ENCODE measurements at places on chromosomes 3 and 15.

DNA sequence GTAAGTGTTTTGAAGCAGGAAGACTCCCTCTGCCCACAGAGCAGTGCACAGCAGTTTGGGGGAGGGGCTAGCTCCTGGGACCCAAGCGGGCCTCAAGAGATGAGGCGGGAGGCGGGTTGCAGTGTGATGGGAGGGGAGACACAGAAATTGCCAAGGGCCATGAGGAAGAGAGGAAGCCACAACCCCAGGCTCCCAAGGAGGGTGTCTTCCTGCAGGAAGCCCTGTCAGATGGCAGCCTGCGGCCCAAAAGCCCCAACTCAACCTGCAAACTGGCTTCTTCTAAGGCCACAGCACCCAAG lies 7.3 kb upstream of the ISLR2 start:
- DNase-seq: no peak

GRCh38 chr3:141898908-141899307 lies 22.5 kb downstream of the ATP1B3 start:
- no peak for DNase-seq

DNA sequence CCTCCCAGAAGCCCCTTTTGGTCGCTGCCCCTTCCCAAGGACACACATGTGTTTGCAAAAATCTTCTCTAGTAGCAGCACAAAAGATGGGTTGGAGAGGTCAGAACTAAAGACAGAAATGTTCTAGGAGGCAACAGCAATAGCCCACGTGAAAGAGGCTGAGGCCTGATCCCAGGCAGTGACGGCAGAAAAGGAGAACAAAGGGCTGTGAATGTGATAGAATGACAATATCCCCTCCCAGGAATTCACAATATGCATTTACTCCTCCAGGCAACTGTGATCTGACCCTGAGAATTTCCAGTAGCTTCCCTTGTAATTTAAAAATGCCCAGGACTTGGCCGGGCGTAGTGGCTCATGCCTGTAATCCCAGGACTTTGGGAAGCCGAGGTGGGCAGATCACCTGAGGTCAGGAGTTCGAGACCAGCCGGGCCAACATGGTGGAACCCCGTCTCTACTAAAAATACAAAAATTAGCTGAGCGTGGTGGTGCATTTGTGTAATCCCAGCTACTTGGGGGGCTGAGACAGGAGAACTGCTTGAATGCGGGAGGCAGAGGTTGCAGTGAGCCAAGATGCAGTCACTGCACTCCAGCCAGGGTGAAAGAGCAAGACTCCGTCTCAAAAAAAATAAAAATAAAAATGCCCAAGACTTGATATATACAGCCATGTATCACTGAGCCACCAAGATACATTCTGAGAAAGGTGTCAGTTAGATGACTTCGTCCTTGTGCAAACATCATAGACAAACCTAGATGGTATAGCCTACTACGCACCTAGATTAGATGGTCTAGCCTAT lies 43.6 kb upstream of the PIAS1 start:
- DNase-seq: no peak

DNA sequence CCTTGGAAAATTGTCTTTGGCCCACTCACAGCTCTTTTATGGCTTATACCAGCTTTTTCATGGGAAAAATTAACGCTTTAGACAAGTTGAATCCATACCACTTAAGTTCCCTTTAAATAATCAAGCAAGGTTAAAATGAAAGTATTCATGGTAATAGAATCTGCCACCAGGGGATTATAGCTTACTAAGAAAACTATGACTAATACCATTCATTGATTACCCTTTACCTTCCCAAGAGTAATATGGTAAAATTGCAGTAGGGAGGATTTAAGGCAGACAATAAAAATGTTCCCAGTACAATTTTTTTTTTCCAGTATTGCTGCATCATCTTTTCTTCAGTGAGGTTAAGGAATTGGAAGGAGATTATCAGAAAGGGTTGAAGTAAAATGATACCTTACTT lies 641.1 kb upstream of the NAALADL2 start:
- no peak for DNase-seq

DNA sequence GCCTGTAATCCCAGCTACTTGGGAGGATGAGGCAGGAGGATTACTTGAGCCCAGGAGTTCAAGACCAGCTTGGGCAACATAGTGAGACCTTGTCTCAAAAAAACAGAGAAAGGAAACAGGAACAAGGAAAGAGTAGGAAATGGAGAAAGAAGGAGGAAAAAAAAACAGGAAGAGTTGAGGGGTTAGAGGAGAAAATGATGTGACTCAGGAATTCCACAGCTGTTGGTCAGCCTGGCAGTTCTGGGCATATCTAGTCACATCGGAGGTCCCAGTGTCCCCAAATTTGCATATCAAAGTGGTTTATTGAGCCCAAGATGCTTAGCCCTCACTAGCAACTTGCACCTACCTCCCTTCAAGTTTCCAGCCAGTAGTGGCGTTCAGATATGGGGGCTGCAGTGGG lies 18.8 kb upstream of the JMJD7 start:
- DNase-seq: no peak

GRCh38 chr3:66047311-66048050 lies 8.8 kb upstream of the MAGI1 start:
- DNase-seq: no peak

DNA sequence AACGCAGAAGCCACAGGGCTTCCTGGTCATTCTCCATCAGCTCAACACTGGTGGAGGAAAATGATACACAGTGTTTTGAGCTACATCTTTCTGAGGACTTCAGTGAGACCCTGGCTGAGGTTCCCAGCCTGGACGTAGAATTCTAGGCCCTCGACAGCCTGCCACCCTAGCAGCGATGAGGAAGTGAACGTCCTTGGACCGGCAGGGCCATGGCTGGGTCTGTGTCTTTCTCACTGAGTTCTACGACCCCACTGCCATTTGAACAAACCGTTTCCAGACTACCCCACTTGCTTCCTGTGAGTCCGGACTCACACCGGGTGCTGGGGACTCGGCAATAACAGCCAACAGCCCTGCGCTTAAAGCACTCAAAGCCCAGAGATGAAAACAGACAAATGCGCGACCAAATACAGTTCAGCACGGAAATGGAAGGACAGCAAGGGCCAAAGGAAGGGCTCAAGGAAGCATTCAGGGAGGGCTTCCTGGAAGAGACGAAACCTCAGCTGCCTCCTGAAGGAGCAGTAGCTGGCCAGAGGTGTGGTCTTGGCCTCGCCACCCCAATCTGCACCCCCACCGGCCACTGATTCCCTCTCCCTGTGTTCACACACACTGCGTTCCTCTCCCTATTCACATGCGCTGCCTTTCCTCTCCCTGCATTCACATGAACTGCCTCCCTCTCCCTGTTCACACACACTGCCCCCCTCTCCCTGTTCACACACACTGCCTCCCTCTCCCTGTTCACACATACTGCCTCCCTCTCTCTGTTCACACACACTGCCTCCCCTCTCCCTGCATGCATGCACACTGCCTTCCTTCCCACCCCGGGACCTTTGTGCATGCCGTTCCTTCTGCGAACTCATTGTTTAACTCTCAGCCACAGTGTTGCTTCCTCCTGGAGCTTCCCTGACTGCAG lies 136.3 kb upstream of the PRR20G start:
- DNase-seq: no peak

GRCh38 chr3:143134471-143134870 lies 14.9 kb downstream of the CHST2 start:
- DNase-seq: no peak

DNA sequence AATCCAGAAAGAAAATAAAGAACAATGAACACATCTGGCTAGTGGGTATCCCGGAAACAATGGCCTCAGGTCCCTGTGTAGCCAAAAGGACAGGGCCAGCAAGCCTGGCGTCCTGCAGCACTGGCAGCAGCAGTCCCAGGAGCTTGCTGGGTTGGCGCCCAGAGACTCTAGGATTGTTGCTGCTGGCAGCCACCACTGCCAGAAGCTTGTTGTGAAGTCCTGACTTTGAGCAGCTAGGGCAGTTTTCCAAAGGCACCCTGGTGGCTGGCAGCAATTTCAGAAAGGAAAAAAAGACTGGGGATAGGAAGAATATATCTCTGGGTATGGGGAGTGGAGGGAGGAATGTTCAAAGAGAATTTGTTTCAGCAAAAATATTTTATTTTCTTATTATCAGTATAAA lies 11.3 kb downstream of the SHQ1 start:
- no peak for DNase-seq

DNA sequence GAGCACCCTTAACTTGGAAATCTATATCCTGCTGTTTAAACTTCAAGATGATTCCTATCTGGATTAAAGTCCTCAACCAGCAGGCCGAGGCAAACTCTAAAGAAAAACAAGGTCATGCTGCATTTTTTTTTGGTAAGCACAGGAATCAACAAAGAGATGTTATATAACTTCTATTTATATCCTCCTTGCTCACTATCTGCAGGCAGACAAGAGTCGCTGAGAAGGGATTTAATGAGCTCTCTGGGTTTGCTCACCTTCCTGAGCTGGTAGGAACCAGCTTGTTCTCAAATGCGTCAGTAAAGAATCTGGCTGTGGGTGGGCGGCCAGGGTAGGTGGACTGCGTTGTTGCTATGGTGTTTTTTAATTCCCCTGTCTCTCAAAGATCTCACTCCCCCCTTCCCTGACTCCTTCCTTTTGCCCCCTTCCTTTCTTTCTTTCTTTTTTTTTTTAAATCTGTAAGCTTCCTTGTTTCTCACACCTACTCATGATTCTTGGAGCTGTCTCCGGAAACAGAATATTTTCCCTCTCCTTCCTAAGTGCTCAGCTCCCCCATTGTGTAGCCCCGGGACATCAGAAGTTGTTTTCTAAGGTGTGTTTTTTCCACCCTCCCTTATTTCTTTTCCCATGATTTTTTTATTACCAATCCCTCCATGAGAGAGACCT lies 228.8 kb upstream of the BHLHE40 start:
- DNase-seq: no peak

DNA sequence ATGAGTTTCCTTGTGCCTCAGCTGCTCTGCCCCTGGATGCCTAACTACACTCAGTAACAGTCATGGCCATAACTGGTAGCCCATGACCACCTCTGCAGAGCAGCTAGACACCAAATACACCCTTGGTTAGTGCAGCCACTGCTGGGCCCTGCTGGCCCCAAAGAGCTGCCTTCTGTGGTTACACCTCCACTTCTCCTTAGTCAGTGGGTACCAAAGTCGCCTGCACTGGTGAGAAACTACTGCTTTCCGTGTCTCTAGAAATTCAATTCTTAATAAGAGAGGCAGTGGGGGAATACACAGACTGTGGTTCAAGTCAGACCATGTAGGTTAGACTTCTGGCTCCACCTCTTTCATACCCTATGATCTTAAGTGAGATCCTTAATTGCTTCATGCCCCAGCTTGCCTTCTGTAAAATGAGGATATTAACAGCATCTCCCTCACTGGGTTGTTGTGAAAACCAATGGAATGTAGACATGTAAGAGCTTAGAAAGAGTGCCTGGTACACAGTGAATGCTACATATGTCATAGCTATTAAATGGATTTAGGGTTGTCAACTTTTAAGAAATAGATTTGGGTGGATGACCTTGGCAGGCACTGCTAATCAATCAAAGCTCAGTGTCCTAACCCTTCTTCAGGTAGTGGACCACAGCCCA lies 18.2 kb downstream of the HEG1 start:
- DNase-seq: no peak
